NCI-H187 treated with DMSO at 0.1 percent for 48 hours (cell line): ENCODE measurements at places on chromosomes 12 and 14.

DNA sequence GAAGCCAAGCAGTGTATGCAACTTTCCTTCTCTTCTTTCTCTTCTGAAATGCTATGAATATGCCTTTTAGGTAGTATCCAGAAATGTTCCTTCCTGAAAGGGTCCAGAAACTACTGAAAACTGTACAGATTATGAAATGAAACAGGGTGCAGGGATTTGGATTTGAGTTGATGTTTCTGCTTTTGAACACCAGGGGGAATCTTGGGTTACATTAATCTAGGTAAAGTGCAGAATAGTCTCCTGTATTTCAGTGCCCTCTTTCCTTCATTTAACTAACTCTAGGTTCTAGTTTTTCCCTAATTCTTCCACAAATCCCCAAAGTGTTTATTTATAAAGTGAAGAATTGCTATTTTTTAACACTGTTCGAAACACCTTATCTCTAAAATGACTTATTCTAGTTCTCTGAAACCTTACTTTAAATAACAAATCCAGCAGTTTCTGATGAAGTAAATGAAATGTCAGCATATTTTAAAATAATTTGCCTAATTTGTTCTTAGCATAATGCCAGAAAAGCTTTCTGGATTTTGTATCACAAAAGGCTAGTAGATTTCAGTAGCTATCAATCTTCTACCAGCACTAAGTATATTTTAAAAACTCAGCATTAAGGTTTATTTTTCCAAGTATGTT is 111.9 kb downstream of the LRRK2 start:
- no peak for DNase-seq

DNA sequence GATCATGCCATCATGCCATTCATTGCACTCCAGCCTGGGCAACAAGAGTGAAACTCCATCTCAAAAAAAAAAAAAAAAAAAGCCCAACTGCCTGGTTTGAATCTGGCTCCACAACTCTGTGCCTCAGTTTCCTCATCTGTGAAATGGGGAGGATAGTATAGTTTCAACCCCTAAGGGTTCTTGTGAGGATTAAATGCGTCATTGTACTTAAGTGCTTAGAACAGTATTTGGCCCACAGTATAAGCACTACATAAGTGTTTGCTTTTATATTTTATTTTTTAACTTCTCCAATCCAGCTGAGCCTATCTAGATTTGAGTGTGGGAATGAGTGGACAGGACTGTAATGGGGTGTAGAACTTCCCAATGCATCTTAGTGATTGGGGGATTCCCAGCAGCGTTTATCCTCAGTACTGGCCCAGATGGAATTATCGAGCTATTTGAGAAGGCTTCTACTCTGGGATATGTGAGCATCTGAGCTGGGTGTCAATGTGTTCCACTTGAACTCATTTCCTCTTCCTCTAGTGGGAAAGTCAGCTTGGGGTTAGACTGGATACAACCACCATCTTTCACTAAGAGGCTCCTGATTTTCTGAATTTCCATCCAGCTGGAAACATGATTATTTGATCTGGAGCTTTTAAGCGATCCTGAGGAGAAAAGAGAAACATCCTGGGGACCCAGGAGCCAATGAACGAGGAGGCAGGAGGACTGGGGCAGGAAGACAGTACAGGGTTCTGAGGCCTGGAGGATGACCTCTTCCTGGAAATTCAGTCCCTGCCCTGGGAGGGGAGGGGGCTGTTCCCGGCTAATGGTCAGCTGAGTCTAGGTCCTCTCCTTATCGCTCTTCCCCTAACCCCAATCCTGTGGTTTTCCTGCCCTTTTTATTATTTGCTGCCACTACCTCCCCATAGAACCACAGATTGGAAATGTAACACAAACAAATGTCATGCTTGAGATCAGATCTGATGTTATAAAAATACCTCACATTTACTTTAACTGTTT is 9.3 kb upstream of the ESPL1 start:
- DNase-seq = no peak

GRCh38 chr12:15584366-15585041 is 204.7 kb downstream of the EPS8 start:
- DNase-seq = no peak

DNA sequence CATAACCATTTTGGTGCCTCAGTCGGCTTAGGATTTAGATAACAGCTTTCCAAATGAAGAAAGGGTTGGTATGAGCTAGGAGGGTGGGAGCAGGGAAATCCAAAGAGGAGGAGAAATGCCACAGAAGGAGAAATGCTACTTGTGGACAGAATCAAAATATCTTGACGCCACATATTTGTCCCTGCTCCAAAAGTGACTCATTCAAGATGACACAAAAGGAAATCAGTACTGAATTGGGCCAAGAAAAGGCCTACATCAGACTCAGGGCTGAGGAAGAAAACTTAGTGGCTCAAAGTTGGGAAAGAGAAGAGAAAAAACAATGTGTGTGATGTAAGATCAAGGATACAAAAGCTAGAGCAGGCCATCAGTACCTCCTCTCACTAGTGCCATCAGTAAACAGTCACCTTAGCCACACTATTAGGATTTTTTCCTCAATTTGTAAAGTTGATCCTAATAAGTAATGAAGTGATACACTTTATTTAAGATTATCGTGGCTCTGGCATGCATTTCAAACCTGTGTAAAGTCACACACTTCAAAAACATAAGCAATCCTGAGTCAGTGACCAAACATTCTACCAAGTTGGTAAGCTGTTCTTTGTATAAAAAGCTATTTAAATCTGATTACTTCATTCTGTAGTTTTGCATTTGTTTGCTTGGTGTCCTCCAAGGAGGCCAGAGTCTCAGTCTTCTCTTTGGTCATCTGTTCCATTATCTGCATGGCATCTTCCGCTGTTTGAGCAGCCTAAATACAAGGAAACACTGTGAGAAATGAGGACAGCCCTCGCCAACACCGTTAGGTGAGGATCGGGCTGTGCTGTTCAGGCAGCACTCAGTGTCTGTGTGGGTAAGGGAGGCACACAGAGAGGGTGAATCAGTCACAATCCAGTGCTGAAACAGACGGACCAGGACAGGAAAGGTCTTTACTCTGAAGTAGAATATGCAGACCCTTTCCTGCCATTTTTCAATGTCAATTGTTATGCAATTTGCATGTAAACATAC is 52.6 kb upstream of the VPS33A start:
- DNase-seq = no peak

DNA sequence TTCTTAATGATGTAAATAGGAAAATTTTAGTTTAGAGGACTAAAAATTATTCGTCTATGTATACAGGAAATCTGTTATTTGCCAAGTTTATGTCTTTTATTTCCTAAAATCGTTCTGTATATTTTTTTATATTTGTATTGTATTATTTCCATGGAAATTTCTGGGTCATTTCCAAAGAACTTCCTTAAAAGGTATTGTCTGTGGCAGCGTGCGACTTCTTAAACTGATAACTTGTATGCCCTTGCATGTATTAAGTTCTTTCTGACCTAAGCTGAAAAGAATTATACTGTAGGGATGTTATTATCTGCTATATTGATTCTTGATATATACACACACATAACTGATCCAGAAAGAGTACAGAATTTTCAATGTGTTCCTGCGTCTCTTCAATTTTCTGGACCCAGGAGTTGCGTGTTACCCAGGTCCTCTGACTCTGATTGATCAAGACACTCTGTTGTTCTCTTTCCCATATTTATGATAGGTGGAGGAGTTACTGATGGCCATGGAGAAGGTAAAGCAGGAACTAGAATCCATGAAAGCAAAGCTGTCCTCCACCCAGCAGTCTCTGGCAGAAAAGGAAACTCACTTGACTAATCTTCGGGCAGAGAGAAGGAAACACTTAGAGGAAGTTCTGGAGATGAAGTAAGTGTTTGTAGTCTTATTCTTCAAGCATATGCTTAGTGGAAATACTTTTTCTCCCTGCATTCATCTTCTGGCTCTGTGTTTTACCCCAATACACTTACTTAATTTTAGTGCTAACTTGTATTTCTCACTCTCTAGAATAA is 298.5 kb downstream of the ERC1 start:
- DNase-seq = no peak

DNA sequence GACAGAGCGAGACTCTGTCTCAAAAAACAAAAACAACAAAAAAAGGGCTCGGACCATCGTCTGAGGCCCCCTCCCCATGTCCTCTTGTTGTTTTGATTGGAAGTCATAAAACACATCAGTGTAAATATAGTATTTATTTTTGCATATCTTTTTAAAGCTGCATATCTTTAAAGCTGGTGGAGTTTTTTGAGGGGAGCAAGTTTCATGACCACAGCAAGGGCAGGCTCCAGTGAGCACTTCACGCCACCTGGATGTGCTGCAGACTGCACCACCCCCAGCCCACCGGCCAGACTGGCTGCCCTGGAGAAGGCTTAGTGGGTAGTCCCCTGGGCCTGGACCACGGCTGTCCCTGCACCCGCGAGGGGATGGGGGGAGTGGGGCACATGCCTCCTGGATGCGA is 11.9 kb upstream of the BCL7A start:
- DNase-seq = no peak

- no peak for DNase-seq
These were observed 1.8 kb upstream of the CDK17 start for GRCh38 chr12:96402061-96402460.
